ENCODE measurements at places on chromosomes 4 and X.

GRCh38 chr4:39568805-39569204 is 41.6 kb upstream of the UGDH start:
- no peak for DNase-seq

DNA sequence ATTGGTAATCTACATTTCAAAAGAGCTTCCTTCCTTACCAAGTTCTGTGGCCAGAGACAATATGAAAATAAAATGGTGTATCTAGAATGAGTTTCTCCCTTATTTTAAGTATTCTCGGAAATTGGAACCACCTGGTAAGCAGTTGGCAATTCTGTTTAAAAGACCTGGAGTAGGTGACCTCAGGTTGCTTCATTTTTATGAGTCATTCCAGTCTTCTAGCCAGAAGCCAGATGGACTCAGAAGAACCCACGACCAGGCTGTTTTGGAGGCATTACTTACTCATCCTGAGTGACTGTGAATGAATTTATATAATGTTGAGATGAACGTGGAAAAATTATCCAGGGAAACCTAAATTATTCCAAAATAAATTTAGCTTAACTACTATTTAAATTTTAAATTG is 9.1 kb downstream of the BMPR1B start:
- no peak for DNase-seq

GRCh38 chr4:128553686-128554515 is 255.6 kb upstream of the JADE1 start:
- DNase-seq: no peak

GRCh38 chr4:7815562-7815961 is 124.1 kb downstream of the AFAP1 start:
- DNase-seq: no peak

DNA sequence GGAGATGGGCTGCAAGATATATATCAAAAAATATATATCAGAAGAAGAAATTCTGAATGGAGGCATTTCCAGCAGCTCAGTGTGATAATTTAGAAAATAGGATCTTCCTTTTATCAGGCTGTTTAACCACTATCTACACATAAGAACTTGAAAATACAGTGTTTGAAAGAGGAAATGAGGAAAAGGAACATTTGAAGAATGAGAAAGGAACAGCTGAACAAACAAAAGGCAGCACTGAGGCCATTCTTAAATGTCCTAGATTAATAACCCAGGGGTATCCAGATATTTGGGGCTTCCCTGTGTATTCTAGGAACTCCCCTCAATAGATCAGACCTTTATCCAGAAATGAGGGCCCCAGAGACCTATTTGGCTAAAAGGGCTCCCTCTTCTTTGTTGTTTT is 4.1 kb downstream of the SLC39A8 start:
- no peak for DNase-seq

- no peak for DNase-seq
Measured at GRCh38 chrX:11381464-11381863, 88.3 kb downstream of the AMELX start.

- no peak for DNase-seq
Measured at GRCh38 chr4:8221476-8221875, 22.4 kb downstream of the SH3TC1 start.

DNA sequence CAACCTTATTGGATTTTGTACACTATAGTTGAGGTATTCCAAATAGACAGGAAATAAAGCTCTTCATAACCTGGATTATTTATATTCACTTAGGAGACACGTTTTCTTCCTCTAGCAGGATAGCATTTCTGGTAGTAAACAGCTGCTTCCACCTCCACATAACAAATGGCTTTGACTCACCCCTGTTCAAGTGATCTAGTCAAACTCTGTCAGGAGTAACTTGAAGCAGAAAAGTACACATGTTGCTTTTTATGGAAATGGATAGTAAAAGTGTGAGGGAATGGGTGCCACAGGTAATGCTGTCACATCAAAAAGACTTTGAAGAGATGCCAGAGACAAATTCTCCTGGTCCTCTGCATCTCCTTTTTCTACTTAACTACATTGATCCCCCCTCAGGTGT is 258.7 kb upstream of the SLC7A11 start:
- DNase-seq: no peak

GRCh38 chrX:105063743-105064142 is 156.8 kb downstream of the TEX13A start:
- DNase-seq: no peak

DNA sequence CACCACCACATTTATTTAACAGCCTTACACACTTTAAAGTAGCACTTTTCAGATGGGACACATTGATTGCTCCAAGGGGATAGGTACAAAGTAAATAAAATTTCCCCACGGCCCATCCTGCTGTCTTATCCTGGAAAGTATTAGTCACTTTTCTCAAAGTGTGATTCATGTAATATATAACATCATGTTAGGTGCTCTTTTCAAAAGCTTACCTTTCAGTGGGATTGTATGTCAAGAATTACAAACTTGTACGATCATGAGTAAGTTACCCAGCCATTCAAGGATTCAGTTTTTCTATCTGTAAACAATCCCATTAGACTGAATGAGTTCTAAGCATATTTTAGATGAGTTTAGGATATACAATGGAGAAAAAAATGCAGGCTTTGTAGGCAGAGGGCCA is 876.6 kb upstream of the GRID2 start:
- DNase-seq: no peak

GRCh38 chrX:67545036-67545821 is 1.4 kb downstream of the AR start:
- DNase-seq: no peak
